CD14-positive monocyte (primary cell): ENCODE measurements at places on chromosomes 1 and 21.

DNA sequence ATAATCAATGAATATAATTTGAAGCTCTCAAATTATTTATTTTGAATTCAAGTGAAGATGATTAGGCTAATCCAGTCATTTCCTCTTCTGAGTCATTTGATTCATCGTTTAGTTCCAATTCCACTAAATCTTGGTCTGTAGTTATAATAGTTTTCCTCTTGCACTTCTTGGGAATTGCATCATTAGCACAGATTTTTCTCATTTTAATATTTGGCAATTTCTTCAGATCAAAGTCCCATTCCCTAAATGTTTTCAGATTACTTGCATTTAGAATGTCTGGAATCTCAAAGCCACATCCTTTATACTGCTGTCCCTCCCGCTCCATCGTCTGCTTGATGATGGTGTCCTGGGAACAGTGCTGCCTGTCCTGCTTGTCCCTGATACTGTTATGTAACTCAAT, 43.5 kb downstream of the MAST2 start:
- H3K27ac ChIP-seq = no peak overlapping the region
- no peak overlapping the region for H3K4me3 ChIP-seq
- DNase-seq = no peak
- H3K4me1 ChIP-seq = no peaks in the 10 kb centered on the region
- H3K36me3 ChIP-seq = no peaks in the 10 kb centered on the region

DNA sequence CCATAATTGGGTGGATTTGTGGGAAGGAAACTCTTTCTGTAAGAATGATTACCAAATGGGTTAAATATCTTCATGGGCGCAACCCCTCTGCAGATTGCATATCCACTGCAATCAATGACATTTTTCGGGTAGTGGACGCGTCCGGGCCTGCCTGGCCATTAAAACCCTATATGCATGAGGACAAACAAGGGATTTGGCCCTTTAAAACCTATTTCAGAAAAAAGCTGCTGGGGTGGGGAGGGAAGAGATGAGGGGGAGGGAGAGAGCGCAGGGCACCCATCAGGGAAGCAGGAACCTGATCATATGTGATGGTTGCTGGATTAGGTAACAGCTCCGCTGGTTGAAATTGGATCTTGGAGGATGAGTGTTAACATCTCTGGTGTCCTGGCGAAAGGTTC, 228.8 kb downstream of the PBX1 start:
- no peaks in the 10 kb centered on the region for H3K36me3 ChIP-seq
- H3K4me1 ChIP-seq = no peaks in the 10 kb centered on the region
- H3K27ac ChIP-seq = no peak overlapping the region
- no peak for DNase-seq
- no peaks in the 10 kb centered on the region for H3K27me3 ChIP-seq

DNA sequence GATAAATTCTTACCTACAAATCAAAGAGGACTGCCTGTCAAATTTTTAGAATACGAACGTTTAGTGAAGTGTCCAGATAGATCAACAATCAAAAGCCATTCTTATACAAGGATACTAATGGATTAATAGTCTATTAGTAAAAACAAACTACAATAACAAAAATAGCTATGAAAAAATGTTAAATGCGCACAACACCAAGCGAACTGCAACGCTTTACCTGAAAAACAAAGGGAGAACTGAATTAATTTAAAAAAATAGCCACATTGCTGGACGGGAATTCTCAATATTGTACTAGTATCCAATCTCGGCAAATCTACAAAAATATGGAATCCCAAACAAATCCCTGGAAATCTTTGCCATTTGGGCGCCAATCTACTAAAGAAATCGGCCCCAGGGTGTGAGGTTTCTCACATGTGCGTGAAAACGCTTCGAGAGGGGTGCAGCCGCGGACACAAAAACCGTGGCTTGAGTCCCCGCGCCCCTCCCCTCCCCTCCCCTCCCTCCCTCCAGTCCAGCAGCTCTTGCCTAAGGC, 55.6 kb downstream of the TRAF5 start:
- no peaks in the 10 kb centered on the region for H3K36me3 ChIP-seq
- no peak for DNase-seq
- peak overlapping the region; percentile 98 for H3K27ac ChIP-seq
- H3K4me1 ChIP-seq = peaks cover 15% of the 10 kb centered on the region
- peak overlapping the region; percentile 80 for H3K4me3 ChIP-seq
- H3K27me3 ChIP-seq = no peaks in the 10 kb centered on the region

DNA sequence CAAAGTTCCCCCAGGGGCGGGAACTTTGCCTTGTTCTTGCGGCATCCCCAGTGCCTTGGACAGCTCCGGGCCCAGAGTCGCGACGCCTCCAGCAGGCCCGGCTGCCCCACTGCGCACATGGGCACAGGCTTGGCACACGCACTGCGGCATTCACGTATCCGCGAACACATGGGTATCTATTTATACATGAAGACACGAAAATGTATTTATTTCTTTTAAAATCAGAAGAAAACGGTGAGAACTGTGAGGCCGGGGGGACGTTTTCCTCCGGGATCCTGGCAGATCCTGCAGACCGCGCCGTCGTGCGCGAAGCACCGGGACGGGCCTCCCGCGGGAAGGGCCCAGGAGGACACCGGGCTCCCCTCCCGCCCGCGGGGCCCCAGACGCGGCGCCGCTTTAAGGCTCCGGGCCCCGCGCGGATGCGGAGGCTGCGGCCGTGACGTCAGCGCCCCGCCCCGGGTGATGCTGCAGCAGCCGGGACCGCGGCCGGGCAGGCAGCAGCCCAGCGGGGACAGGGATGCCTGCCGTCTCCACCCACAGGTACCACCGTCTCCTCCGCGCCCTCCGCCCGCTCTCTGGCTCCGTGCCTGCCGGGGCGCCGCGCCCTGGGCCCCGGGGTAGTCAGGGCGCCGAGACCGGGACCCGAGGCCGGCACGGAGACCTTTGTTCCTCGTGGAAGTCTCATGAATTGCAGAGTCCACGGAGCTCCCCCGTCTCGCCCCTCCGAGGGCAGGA, at the start of gene SLC45A1:
Gene SLC45A1 (plus strand): TSS at position 468 of the 735 bp plus-strand sequence. CDS start 6,216 bp downstream, outside the sequence.
- peaks cover 3% of the 10 kb centered on the region for H3K27me3 ChIP-seq
- H3K36me3 ChIP-seq = no peaks in the 10 kb centered on the region
- H3K4me1 ChIP-seq = peaks cover 14% of the 10 kb centered on the region
- H3K27ac ChIP-seq = no peak within 1 kb of the TSS
- DNase-seq = peak; percentile 61

GRCh38 chr1:44423591-44424537, 18.8 kb downstream of the RNF220 start:
- peaks cover 25% of the 10 kb centered on the region for H3K4me1 ChIP-seq
- no peaks in the 10 kb centered on the region for H3K36me3 ChIP-seq
- H3K4me3 ChIP-seq = peak overlapping the region; percentile 50
- H3K27ac ChIP-seq = no peak overlapping the region

- no peak for DNase-seq
- no peaks in the 10 kb centered on the region for H3K36me3 ChIP-seq
- no peak overlapping the region for H3K27ac ChIP-seq
- H3K4me1 ChIP-seq = no peaks in the 10 kb centered on the region
- H3K4me3 ChIP-seq = no peak overlapping the region
- H3K27me3 ChIP-seq = peaks cover 4% of the 10 kb centered on the region
Measured at GRCh38 chr1:18384059-18384458, 96.7 kb upstream of the KLHDC7A start.

DNA sequence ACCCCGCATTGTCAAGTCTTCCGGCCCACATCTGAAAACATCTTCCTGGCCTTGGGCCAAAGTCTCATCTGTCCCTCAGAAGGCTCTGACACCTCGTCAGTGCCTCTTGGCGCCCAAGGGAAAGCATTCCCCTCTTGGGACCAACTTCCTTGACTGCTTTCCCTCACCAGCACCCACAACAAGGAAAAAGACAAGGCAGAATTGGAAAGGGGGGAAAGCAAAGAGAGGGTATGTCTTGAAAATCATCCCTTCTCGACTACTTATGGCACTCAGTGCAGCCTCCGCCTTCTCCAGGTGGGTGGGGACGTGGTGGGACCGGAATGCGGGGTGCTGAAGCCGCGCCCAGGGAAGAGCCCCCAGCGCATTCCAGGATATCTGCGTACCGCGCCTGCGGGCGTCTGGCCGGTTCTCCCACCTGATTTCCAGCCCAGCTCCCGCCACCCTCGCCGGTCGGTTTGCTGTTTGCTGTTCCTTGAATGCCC, 554 bp upstream of the SLC39A1 start:
- H3K27me3 ChIP-seq = no peaks in the 10 kb centered on the region
- peak overlapping the region; percentile 90 for H3K27ac ChIP-seq
- DNase-seq = no peak
- H3K36me3 ChIP-seq = peaks cover 10% of the 10 kb centered on the region
- H3K4me1 ChIP-seq = peaks cover 66% of the 10 kb centered on the region

DNA sequence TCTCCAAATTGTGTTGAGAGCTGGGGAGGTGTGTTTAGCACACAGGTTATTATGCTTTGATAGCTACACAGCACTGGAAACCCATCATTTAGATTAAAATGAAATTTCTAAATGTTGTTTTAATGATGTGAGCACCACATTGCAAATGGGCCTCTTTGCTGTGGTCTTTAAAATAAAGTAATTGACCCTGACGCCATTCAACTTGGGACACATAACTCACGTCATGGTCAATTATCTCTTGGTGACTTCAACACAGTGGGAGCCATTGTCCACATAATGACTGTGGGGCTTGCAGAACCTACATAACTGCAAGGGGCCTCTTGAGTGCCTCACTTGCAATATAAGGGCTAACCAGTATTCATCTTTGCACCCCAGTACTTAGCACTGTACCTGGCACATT, 280.4 kb downstream of the HLX start:
- no peaks in the 10 kb centered on the region for H3K36me3 ChIP-seq
- H3K4me3 ChIP-seq = no peak overlapping the region
- DNase-seq = no peak
